ENCODE measurements at places on chromosomes 12 and 14. TPM values are rescaled to one million over a fixed set of nuclear protein-coding genes. Genes with fewer than 3 reads are reported as not detected.

Gene MYH7
- total RNA-seq = not detected

GRCh38 chr14:58873228-58873953 lies 235.6 kb downstream of the DACT1 start:
- no peak for DNase-seq

- DNase-seq = no peak
Measured at GRCh38 chr12:93519859-93520258, 52.5 kb downstream of the MRPL42 start.

Gene FOXG1
- 0.29 TPM for total RNA-seq

DNA sequence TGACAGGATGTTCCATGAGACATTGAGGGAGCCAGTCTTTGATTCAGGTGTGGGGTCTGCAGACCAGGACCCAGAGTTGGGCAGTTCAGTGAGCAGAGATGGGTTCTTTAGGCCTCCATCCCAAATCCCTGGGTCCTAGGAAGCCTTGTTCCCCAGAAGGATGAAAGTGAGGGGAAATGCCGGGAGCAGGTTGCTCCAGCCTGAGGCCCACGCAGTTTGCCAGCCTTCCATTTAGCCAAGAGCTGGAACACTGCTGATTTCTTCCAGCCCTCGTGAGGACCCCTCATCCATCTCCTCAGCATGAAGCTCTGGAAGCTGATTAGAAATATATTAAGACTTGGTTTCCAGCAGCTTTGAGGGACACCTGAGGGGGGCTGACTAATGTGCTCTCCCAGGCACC lies 12.1 kb downstream of the C14orf132 start:
- no peak for DNase-seq

Gene FAM234B
- total RNA-seq = 26.1 TPM

Gene HVCN1
- total RNA-seq = 5.8 TPM

All from H1 (cell line).